ENCODE measurements at places on chromosomes 2 and 18.

GRCh38 chr2:115584507-115584906 lies 1142.1 kb downstream of the DPP10 start:
- DNase-seq: no peak

DNA sequence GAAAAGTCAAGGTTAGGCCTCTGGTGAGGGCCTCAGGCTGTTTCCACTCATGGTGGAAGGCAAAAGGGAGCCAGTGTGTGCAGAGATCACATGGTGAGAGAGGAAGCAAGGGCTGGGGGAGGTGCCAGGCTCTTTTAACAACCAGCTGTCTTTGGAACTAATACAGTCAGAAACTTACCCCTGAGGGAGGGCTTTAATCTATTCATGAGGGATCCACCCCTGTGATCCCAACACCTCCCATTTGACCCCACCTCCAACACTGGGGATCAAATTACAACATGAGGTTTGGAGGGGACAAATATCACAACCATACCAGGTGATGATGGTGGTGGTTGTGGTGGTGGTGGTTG lies 10.9 kb downstream of the POLI start:
- DNase-seq: no peak

DNA sequence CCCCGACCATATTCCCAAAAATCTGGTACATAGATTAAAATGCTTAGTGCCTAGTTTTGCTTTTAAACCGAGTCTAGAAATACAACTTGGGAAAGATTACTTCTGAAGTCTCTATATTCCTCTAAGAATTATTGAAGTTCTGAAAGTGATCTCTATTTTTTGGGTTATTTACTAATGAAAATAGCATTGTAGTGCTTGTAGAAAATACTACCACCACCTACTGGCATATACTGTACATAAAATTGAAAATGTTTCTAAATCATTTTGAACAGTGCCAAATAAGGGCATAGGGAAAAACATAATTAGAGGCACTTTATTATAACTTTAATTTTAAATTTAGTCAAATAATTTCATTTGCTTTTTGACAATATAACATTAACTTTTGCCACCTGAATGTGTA lies 1399.6 kb upstream of the ZEB2 start:
- DNase-seq: no peak

- no peak for DNase-seq
Observed at GRCh38 chr18:71878226-71878625, 665.9 kb downstream of the CBLN2 start.

DNA sequence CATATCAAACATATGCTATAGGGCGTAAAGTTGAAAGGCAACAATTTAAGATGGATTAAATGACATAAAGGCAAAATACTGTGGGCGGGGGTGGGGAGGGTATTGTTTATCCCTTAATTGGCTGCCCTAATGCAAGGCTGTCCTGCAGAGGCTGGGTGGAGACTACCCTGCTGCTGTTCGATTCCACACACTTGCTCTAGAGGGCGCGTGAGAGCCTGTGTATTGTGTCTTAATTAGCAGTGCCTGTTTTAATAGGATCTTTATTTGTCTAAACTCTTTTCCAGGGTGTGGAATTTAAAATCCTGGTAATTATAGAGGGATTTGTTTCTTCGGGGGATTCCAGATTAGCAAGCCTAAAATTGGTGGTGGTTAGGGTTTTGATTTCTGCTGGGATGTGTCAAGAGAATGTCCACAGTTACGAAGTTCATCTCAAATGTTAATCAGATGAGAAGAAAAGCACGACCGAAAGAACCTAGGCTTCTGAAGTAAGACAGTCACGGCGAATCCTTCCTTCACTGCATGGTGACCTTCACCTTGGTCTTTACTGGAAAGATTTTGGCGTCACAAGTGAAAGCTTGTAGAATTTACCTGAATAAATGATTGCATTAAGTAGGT lies 103.5 kb upstream of the MAP3K20 start:
- no peak for DNase-seq

DNA sequence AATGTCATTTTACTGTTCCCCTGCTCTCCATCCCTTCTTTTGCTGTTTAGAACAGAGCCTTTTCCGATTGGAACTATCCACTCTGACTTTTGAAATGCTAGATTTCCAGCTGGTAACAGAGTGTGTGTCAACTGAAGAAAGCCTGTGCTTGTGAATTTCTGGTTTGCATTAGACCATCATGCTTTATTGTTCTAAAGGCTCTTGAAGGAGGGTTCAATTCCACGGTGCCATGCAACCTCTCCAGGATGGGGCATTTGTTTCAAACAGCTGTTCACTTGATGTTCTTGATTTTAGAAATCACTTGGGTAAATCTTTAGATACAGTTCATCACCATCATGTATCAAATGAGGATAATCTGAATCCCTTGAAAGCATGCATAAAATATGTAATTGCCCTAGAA lies 156.7 kb downstream of the QPCT start:
- no peak for DNase-seq

DNA sequence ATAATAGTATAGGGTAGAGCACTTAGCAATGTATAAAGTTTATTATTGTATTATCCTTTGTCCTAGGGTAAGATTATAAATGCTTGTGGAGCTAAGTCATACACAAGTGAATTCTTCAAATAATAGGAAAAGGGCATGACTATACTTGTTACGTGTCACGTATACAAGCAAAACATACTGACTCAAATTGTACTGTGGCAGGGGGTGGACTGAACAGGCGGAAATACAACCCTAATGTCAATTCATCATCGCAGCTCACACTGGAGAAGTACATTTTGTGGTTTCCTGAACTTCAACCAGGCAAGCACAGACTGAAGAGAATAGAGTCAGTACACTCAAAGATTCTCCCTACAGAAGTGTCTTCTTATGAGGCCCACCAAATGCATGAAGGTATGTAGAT lies 201.0 kb downstream of the MBD2 start:
- peak; percentile 76 for DNase-seq

DNA sequence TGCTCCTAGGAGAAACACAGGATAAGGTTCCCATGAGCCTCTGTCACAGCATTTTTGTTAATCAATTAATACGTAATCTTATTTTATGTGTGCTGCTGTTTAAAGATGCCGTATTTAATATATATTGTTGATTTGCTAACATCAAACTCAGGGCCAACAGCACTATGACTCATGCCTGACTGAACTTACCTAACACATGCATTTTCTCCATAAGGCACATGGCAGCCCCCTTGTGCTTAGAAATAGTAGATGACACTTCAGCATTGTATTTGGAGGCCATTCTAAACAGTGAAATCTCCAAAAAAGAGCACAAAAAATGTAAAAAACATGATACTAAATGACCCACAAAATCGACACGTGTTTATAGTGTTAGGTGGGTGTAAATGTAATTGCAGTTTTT lies 314.8 kb downstream of the MYCN start:
- DNase-seq: no peak

GRCh38 chr18:6546229-6546628 lies 131.5 kb upstream of the L3MBTL4 start:
- DNase-seq: no peak

- DNase-seq: no peak
Observed at GRCh38 chr18:59918997-59919396, 19.2 kb downstream of the PMAIP1 start.

DNA sequence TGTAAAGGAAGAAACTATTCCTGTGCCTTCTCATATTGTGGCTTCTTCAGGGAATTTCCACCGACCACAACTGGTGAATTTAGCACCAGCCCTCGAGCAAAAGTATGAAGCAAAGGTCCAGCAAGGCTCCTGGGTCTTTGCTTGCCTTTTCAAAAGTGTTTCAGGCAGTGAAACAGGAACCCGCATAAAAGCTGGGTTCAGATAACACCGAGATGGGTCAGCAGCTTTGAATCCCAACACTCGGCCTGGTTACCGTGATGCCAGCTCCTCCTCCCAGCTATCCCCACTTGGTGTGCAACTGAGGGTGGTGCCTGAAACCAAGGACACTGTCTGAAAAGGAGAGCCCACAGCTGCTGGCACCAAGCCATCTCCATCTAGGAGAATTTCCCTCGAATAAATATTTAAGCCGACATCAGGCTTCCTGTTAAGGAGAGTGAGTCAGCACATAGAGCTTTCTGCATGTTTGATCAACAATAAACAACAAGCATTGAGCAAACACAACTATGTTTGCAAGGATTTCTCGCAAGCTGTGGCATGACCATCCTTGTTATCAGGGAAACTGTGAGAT lies 69.5 kb downstream of the ANTXR1 start:
- DNase-seq: no peak

- DNase-seq: no peak
Observed at GRCh38 chr2:28271919-28272250, 120.8 kb upstream of the FOSL2 start.

DNA sequence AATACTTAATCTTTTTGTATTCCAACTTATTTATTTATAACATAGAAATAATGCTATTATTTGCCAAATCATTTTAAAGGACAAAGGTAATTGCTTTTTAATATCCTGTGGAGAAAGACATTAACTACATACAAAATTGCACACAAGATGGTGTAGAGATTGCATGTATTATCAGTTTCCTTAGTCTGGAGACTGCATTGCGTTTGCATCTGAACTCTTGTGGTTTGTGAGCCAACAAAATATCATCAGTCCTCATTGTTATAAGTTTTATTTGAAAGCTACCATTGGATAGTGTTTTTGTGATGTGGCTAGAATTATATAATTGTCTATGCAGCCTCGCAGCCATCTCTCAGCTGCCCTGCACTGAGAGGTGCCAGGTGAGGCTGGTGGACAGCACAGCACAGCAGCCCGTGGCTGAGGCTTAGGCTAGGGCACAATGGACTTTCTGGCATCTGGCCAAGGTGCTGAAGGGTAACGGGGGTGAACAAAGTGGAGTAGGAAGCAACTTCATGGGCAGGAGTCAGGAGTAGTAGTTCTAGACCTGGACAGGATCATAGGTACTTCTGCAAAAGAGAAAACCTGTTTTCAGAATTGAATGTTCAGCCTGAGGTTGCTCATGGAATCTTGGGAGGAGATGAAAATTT lies 15.1 kb downstream of the RASGRP3 start:
- no peak for DNase-seq

GRCh38 chr2:85887566-85888019 lies 1.2 kb downstream of the ST3GAL5 start:
- no peak for DNase-seq

GRCh38 chr2:241064008-241064801 lies 37.9 kb downstream of the MTERF4 start:
- no peak for DNase-seq

GRCh38 chr2:201891676-201892075 lies 85.3 kb downstream of the CDK15 start:
- no peak for DNase-seq

- no peak for DNase-seq
Observed at GRCh38 chr2:179336782-179337534, 72.3 kb upstream of the SESTD1 start.

GRCh38 chr18:25422230-25422629 lies 70.3 kb upstream of the ZNF521 start:
- no peak for DNase-seq

DNA sequence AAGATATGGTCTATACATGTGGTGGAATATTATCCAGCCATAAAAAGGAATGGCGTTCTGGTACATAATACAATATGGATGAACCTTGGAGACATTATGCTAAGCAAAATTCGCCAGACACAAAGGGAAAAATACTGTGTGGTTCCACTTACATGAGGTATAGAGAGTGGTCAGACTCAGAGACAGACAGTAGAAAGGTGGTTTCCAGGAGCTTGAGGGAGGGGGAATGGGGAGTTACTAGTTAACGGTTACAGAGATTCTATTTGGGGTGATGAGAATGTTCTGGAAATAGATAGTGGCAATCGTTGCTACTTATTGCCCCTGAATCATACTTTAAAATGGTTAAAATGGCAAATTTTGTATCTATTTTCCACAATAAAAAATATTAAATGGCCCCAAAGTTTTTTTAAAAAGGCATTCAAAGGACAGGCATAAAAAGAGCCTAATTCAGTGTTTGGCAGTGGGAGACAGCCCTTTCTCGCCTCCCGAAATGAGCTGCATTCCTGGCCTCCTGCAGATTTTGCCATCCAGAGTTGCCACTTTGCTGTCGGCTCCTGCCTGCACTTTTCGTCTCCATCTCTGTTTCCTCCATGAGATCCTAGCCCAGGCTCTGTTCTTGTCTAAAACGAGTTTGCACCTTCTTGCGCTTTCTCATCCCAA lies 13.5 kb downstream of the TNFRSF11A start:
- DNase-seq: no peak

GRCh38 chr2:155266583-155266982 lies 568.1 kb downstream of the KCNJ3 start:
- no peak for DNase-seq

DNA sequence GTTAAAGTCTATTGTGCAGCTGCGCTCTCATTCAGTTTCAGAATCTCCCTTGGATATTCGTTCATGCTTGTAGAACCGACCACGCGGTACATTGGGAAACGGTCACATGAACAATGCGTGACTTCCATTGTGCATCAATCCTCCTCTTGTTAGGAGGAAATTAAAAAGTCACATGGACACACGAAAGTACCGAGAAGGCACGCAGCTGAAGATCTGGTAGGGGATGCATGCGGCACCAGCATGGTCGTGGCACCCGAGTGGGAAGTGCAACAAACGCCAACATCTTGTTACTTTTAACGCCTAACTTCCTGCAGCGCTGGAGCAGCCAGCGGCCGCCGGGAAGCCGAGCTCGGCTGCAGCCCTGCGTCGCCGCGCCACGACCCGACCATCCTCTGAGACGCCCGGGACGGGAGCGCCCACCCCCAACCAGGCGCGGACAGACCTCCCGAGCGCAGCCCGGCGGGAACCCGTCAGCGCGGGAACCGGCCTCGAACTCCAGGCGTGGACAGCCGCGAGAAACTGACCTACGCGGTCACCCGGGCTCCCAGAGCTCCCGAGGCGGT lies 412 bp downstream of the OSBPL1A start:
- DNase-seq: peak; percentile 12

DNA sequence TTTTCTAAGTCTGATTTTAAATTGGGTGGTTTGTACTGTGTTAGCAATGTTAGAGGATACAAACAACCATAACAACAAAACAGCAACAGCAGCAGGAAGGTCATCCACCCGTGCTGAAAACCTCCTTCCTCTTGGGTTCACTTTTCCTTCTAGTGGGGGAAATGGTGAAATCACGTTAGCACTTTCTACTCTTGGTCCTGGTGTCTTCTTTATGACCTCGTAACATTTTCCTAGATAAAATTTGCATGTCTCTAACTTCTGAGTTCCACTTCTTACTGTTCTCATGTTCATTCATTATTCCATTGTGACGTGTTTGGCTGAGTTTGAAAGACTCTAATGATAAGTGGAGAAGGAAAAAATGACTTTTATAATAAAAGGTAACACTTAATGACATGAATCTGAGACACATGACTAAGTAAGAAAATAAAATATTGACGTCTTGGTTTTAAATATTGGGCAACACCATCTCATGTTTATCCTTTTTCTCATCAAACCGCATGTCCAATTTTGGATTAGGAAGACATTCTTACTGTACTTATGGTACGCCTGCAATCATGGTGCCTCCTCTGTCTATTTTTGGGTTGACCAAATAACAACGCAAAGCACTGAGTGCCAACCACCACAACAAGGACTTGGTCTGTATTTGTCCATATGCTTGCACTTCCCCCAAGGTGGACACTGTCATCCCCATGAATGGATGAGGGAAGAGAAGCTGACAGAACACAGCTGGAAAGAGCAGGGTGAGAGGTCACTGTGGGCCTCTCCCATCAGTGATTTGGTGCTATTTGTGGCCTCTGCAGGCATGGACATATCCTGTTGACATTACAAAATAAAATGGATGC lies 25.7 kb upstream of the IL1R1 start:
- no peak for DNase-seq

- no peak for DNase-seq
Observed at GRCh38 chr2:158205215-158205614, 103.5 kb downstream of the UPP2 start.

GRCh38 chr2:189854187-189854586 lies 69.9 kb downstream of the PMS1 start:
- DNase-seq: no peak
